ENCODE measurements at places on chromosomes 7 and 10. TPM values are rescaled to one million over a fixed set of nuclear protein-coding genes. Genes with fewer than 3 reads are reported as not detected.
A peak's percentile ranks its signal among the peaks of the same experiment; 100 is the strongest.

Gene MPLKIP
- 27.1 TPM for total RNA-seq

Gene TAS2R3
- 2.2 TPM for total RNA-seq

Gene ENTPD1
- 46.6 TPM for total RNA-seq

Gene TSPAN33
- 4.5 TPM for total RNA-seq

Gene TMEM213
- total RNA-seq = 2.0 TPM

Gene AGAP5
- total RNA-seq = 8.9 TPM

Gene SLC18A3
- total RNA-seq = not detected

Gene GIMAP4
- total RNA-seq = 66.2 TPM

Gene HTR5A
- total RNA-seq = not detected

Gene C10orf105
- 0.14 TPM for total RNA-seq

Gene INPP5F
- 22.9 TPM for total RNA-seq

GRCh38 chr7:582931-583330, 63.3 kb upstream of the PDGFA start:
- DNase-seq = no peak
- H3K4me3 ChIP-seq = no peak overlapping the region
- peaks cover 15% of the 10 kb centered on the region for H3K36me3 ChIP-seq
- H3K27ac ChIP-seq = no peak overlapping the region

GRCh38 chr10:61612009-61612408, 50.7 kb upstream of the CABCOCO1 start:
- no peaks in the 10 kb centered on the region for H3K4me1 ChIP-seq
- peak; percentile 38 for DNase-seq
- no peak overlapping the region for H3K27ac ChIP-seq

- no peaks in the 10 kb centered on the region for H3K36me3 ChIP-seq
- peak overlapping the region; percentile 38 for H3K27ac ChIP-seq
- H3K4me3 ChIP-seq = no peak overlapping the region
- no peaks in the 10 kb centered on the region for H3K4me1 ChIP-seq
- no peaks in the 10 kb centered on the region for H3K27me3 ChIP-seq
Observed at GRCh38 chr10:91185239-91185875, 35.1 kb upstream of the PCGF5 start.

DNA sequence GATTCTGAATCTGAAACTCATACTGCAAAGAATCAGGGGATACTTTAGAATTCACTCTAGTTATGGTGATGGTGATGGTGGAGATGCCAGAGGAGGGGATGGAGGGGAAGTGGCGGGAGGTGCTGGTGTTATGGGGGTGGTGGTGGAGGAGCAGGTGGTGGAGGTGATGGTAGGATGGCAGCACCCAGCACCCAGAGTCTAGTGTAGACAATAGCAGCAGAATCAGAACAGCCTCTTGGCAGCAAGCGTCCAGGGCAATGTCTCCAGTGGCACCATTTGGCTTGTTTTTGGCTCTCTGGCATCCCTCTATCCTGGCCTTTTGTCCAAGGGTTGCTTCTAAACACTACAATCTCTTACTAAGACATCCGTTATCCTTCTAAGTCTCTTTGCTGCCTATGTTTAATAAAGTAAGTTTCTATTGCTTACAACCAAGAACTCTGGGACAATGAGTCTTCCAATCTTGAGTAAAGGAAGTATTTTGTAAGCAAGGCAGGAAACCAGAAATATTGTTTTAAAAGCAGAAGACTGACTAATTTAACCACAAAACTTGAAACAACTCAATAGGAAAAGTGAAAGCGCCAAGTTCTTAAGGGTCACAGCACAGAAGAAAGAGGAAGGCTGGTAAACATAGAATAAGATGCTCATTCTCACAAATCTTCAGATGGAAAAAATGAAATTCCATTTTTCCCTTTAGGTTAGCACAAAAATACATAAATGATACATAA, 42.4 kb upstream of the GDF10 start:
- no peaks in the 10 kb centered on the region for H3K36me3 ChIP-seq
- no peak for DNase-seq
- no peaks in the 10 kb centered on the region for H3K27me3 ChIP-seq
- no peaks in the 10 kb centered on the region for H3K4me1 ChIP-seq
- no peak overlapping the region for H3K4me3 ChIP-seq
- H3K27ac ChIP-seq = no peak overlapping the region

DNA sequence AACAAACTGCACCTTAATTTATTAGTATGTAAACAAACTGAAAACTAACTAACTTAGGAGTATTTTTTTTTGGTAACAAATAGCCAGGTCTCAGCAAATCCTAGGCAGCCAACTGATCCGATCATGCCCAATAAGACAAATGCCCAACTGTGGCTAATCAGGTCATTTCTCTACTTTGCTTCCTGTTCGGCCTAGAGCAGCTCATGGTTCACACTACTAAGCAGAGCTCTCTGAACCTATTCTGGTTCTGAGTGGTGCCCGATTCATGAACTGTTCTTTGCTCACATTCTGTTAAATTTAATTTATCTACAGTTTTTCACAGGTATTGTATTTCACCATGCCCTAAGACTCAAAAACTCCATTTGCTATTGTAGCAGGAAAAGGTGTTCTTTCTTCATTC, 55.1 kb downstream of the CCDC3 start:
- H3K36me3 ChIP-seq = no peaks in the 10 kb centered on the region
- DNase-seq = no peak
- no peaks in the 10 kb centered on the region for H3K4me1 ChIP-seq
- H3K4me3 ChIP-seq = no peak overlapping the region

GRCh38 chr7:96344236-96344635, 22.3 kb upstream of the SLC25A13 start:
- no peak overlapping the region for H3K4me3 ChIP-seq
- H3K36me3 ChIP-seq = no peaks in the 10 kb centered on the region
- DNase-seq = no peak
- no peaks in the 10 kb centered on the region for H3K4me1 ChIP-seq
- H3K27ac ChIP-seq = no peak overlapping the region

DNA sequence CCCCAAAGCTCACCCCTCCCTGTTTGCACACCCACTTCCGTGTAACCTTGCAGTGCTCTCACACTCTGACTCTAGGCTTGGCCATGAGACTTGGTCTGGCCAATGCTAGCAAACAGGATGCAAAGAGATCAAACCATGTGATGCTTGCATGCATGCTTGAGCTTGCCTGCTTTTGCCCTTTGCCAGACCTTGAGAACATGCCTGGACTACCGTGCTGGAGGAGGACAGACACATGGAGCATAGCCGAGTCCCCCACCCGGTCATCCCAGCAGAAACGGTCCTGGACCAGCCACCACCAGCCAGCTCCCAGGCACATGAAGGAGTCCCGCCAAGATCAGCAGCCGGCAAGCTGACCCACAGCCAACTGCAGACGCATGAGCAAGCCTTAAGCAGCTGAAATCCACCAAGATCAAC, 23.4 kb downstream of the PYROXD2 start:
- H3K4me1 ChIP-seq = no peaks in the 10 kb centered on the region
- DNase-seq = peak; percentile 76
- no peaks in the 10 kb centered on the region for H3K27me3 ChIP-seq
- H3K27ac ChIP-seq = no peak overlapping the region

DNA sequence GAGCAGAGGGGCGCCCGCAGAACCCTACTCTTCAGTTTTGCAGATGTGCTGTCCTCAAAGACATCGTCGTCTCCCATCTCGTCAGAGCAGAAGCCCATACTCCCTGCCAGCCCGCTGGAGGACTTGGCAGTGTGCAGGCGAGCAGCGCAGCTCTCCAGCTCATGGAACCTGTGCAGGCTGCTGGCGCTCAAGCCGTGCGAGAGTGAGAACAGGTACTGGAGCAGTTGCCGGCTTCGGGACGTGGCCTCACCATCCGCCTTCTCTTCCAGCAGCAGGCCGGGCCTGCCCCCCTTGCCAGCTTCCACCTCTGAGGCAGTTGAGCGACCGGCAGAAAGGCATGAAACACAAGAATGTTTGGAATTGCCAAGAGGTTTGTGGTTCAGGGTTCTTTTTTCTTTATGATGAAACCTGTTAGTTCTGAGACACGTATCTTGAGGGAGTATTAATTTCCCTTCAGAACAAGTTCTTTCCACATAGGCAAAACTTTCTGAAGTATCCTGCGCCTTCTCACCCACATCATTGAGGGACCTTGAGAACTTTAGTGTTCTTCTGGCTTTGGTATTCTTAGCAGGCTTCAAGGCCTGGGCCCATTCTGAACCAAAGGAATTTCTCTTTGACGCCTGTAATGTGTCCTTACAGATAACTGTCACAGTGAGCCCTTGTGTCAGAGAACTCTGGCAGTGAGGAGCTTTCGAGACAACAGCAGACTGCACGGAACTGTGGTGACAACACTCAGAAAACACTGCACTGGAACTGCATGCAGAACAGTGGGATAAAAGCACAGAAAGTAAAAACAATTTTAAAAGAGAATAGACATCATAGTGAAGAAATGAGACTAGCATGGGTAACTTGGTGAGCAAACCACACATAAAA, 89.5 kb downstream of the ALOX5 start:
- peaks cover 3% of the 10 kb centered on the region for H3K4me1 ChIP-seq
- no peak overlapping the region for H3K4me3 ChIP-seq
- DNase-seq = no peak

DNA sequence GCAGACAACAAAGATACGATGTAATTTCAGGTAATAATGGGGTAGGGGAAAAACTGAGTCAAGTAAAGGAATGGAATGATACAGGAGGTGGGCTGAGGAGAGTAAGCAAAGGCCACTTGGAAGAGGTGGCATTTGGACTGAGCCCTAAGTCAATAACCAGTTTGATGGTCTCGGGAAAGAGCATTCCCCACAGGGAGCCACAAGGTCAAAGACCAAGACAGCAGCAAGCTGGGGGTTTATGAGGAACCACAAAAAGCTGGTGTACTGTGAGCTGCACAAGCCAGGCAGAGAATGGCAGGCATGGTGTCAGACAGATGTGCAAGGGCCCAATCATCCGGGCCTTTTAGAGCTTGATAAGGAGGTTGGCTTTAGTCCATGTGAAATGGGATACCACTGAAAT, 98.7 kb downstream of the NOC3L start:
- H3K27me3 ChIP-seq = no peaks in the 10 kb centered on the region
- no peak overlapping the region for H3K4me3 ChIP-seq
- H3K4me1 ChIP-seq = no peaks in the 10 kb centered on the region
- no peak overlapping the region for H3K27ac ChIP-seq
- H3K36me3 ChIP-seq = no peaks in the 10 kb centered on the region
- DNase-seq = no peak

- no peak within 1 kb of the TSS for H3K4me3 ChIP-seq
- peaks cover 4% of the 10 kb centered on the region for H3K4me1 ChIP-seq
- no peak within 1 kb of the TSS for H3K27ac ChIP-seq
- DNase-seq = no peak
- H3K36me3 ChIP-seq = no peaks in the 10 kb centered on the region
Observed at GRCh38 chr7:1232623-1233332, at the start of gene UNCX. TSS of gene UNCX (plus strand) at chr7:1232872. CDS start at chr7:1233018, 146 bp downstream.

DNA sequence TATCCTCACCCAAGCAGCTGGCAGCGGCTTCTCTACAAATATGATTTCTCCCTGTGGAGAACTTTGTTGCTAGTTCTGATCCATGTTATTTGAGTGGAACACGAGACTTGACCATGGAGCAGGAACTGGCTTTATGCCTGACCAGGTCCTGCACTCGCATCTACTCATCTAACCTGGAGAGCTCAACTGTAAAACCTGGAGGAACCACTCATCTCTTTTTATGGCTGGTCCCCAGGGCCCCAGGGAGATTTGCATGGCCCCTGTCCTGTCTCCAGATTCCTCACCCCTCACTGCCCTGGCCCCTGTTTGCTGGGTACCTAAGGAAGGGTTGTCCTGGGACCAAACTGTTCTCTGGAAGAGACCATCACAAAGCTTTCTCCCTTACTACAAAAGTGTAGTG, 16.0 kb downstream of the TCAF1 start:
- H3K27ac ChIP-seq = no peak overlapping the region
- no peak overlapping the region for H3K4me3 ChIP-seq
- H3K36me3 ChIP-seq = no peaks in the 10 kb centered on the region
- H3K27me3 ChIP-seq = no peaks in the 10 kb centered on the region
- peaks cover 16% of the 10 kb centered on the region for H3K4me1 ChIP-seq

- H3K27ac ChIP-seq = no peak overlapping the region
- DNase-seq = peak; percentile 66
- H3K36me3 ChIP-seq = no peaks in the 10 kb centered on the region
- no peak overlapping the region for H3K4me3 ChIP-seq
- peaks cover 10% of the 10 kb centered on the region for H3K4me1 ChIP-seq
Observed at GRCh38 chr10:112738606-112739591, 211.1 kb upstream of the TCF7L2 start.

GRCh38 chr7:116709336-116709735, 37.3 kb downstream of the MET start:
- H3K4me3 ChIP-seq = no peak overlapping the region
- DNase-seq = no peak
- H3K4me1 ChIP-seq = peaks cover 6% of the 10 kb centered on the region

DNA sequence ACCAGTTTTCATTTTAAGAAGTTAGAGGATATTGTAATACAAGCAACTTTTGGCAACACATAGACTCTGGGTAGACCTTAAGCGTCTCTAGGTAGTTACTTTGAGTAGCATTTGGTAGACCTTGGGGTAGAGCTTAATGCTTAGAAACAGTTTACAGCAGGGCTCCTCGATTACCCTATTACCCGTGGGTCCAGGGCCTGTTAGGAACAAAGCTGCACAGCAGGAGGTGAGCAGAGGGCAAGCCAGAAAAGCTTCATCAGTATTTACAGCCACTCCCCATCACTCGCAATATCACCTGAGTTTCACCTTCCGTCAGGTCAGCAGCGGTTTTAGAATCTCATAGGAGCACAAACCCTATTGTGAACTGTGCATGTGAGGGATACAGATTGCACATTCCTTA, 173.5 kb downstream of the TSPAN12 start:
- no peaks in the 10 kb centered on the region for H3K36me3 ChIP-seq
- no peak overlapping the region for H3K27ac ChIP-seq
- H3K4me1 ChIP-seq = no peaks in the 10 kb centered on the region
- no peaks in the 10 kb centered on the region for H3K27me3 ChIP-seq
- H3K4me3 ChIP-seq = no peak overlapping the region
- DNase-seq = no peak

DNA sequence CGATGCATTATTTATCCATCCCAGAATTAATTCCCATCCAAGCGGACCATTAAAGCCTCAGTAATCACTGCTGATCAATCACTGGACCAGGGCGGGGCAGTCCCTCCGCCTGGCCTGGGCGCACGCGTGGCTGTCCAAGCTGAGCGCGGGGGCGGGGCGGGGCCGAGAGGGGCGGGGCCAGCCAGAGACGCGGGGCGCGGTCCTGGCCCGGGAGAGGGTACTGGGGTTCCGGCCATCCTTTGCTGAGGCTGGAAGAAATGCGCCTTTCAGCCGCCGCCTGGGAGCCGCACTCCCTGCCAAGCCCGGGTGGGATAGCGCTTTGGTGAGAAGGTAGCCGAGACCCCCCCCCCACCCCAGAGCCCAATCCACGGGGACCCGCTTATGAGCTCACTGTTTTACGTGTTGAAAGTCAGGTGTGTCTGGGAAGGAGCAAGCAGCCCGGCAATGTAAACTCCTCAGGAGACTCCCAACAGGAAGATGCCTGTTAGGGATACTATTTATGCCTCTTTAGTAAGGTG, at the start of gene ARHGAP22:
ARHGAP22 (minus strand) TSS at position 83 of the 518 bp plus-strand sequence. CDS start 277 bp downstream, outside the sequence.
- peak; percentile 32 for DNase-seq
- no peak within 1 kb of the TSS for H3K27ac ChIP-seq
- H3K36me3 ChIP-seq = no peaks in the 10 kb centered on the region
- H3K4me1 ChIP-seq = no peaks in the 10 kb centered on the region
- peaks cover 35% of the 10 kb centered on the region for H3K27me3 ChIP-seq

- H3K27ac ChIP-seq = no peak overlapping the region
- no peaks in the 10 kb centered on the region for H3K36me3 ChIP-seq
- no peak overlapping the region for H3K4me3 ChIP-seq
- no peaks in the 10 kb centered on the region for H3K27me3 ChIP-seq
- H3K4me1 ChIP-seq = no peaks in the 10 kb centered on the region
Observed at GRCh38 chr7:121157885-121158590, 169.5 kb downstream of the CPED1 start.

GRCh38 chr10:102501201-102502028, 1.1 kb downstream of the ACTR1A start:
- peak overlapping the region; percentile 97 for H3K27ac ChIP-seq
- H3K27me3 ChIP-seq = no peaks in the 10 kb centered on the region
- no peak for DNase-seq
- peaks cover 4% of the 10 kb centered on the region for H3K4me1 ChIP-seq

Measured in lung (tissue), 17 donors.